ENCODE measurements at places on chromosomes 11 and 22. TPM values are rescaled to one million over a fixed set of nuclear protein-coding genes. Genes with fewer than 3 reads are reported as not detected.

Gene CCDC89
- total RNA-seq, result 2.5 TPM

Gene DEAF1
- 22.6 TPM for total RNA-seq

Gene OR5P2
- not detected for total RNA-seq

Gene LPXN
- total RNA-seq, result 10.1 TPM
